NCI-H226 (cell line): ENCODE measurements at places on chromosomes 11 and 22.
A peak's percentile ranks its signal among the peaks of the same experiment; 100 is the strongest.

DNA sequence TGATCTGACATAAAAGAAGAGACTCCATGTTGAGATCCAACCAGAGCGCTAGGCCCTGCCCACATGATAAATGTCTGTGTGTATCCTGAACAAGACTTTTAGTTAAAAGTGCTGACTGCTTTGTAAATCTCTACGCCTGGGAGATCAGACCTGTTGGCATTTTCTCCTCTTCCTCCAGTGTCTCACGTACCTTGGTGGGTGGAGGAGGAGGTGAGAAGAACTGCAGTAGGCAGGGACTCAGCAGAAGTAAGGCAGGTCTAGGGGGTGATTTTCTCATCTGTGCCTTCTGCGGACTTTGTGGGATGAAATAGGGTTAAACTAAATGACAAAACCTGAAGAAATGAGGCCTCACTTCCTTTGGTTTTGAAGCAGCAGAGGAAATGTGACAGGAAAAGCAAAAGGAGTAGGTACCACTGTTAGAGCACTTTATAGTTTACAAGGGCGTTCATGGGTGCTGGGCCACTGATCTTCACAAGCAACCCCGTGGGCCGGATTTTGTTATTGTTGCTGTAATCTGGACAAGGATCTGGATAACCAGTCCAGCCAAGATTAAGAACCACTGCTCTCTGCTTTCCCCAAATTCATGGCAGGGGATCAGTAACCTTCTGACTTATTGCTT is 36.7 kb upstream of the PLET1 start:
- no peak for DNase-seq

DNA sequence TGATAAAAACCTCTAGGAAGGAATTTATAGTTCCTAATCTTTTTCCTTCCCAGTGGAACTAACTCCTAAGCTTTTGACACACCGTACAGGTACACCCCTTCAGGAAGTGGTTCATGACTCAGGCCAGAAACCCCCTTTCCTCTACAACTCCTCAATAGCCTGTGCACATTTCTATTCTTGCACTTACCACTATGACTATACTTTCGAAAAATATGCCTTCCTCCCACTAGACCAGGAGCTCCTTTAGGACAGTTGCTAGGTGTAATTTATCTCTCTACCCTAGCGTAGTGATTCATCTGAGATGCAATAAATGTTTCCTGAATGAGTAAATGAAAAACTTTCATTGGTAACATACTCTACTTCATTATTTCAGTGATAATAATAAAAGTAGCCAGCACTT is 14.5 kb downstream of the MAP6 start:
- peak; percentile 98 for DNase-seq

- DNase-seq = no peak
Observed at GRCh38 chr11:2294926-2295290, 6.8 kb downstream of the C11orf21 start.

DNA sequence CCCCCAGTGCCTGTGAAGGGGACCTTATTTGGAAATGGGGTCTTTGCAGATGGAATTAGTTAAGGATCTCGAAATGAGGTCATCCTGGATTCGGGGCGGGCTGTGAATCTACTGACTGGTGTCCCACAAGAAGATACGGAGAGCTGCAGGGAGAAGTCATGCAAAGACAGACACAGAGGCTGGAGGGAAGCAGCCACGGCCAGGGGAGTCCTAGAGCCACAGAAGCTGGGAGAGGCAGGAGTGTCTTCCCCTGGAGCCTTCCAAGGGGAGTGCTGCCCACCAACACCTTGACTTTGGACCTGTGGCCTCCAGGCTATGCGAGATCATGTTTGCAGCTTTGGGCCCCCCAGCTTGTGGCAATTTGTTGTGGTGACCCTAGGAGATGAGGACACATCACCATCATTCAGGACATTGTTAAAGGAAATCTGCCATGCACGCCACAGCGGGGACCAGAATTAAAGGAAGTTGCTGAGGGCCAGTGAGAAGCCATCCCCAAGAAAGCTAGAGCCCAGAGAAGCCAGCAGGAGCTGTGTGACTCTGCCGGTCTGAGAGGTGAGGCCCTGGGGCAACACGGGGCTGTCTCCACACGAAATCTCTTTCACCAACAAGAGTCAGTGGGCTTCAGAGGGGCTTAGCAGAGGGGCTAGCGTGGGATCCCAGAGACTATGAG is 434.7 kb downstream of the BRD1 start:
- DNase-seq = no peak

DNA sequence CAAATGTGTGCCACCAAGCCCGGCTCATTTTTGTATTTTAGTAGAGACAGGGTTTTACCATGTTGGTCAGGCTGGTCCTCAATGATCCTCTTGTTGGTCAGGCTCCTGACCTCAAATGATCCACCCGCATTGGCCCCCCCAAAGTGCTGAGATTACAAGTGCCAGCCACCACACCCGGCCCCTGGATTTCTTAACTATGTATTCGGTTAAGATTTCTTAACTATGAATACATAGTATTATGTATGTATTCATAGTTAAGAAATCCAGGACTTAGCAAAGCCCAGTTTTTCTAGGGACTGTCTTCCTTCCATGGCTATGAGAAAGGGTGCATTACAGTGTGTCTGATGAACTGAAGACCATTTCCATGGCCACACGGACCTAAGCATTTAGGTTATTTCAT is 1.7 kb downstream of the C11orf91 start:
- DNase-seq = no peak

- no peak for DNase-seq
Observed at GRCh38 chr22:33844273-33844672, 76.0 kb downstream of the LARGE1 start.

DNA sequence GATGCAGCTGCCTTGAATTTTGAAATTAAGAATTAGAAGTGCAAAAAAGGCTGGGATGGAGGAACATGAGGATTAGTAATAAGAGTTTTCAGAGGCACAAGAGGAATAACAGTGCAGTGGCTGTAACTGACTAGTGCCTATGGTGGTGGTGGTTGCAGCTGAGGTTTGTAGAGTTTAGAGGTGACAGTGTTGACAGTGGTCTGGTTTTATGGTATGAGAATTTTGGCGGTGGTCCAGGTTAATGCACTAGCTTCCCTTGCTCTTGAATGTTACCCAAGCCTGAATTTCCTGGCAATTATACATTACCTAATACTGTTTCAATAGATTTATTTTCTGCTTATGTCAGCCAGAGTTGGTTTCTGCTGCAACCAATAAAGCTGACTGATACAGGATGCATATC is 112.8 kb upstream of the C11orf87 start:
- DNase-seq = no peak

GRCh38 chr11:63868399-63869064 is 29.6 kb downstream of the MARK2 start:
- DNase-seq = no peak

- no peak for DNase-seq
Observed at GRCh38 chr22:27491888-27492287, 309.7 kb downstream of the MN1 start.

DNA sequence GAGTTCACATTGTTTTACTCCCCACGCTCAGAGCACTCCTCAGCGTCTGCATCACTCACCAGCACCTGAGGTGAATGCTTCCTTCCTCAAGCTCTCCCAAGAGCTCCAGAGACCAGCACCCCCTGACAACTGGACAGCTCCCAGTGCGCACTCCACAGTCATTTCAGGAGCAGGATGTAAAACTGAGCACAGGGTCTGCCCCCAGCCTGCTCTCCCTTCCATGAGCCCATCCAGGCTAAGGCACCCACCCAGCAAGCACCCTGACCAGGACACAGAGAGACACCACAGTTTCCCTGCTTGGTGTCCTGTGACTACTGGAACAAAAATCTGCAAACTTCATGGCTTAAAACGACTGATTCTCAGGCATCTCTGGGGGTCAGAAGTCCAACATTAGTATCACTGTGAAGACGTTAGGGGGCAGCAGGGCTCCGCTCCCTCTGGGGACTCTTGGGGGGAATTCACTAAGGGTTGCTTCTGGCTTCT is 3.3 kb downstream of the SCGB1D2 start:
- DNase-seq = no peak

DNA sequence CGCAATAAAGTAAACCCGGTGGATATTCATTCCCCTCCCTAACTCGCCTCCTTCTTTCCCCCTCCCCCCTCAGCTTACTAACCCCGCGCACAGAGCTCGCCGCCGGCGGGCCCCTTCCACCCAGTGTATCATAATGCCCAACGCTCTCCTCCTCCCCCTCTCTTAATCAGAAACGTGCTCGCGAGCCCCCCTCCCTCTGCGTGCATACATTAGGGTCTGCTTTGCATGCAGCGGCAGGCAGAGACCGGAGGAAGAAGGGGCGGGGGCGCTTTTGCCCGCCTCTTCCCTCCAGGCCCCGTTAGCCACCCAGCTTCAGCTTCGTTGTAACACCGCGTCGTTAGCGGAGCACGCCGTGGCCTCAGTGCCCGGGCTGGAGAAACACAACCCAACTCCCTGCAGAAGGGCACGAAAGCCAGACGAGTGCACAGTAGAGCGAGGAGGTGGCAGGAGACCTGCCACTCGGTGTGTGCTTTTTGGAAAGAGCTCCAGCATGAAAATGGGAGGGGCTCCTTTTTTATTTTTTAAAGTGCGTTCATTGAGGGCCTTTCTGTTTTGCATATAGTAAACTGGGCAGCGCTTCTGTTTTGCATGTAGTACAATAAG is 901 bp upstream of the KMT2A start:
- DNase-seq = peak; percentile 24

DNA sequence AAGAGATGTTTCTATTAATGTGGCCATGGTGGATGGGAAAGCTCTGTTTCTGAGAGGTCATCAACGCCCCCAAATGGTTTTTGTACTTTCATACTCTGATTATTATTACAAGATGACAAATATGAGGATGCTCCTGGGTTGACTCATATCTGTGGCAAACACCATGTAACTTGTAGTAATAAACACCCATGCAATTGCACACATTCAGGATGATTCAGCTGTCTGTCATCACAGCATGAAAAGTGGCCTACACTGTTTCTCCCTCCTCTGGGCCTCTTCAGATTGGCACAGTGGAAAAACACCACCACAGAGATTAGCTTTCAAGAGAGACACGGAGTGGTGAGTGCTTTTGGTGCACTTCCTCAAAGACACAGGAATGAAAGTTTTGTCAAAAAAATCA is 85.4 kb downstream of the MTNR1B start:
- DNase-seq = peak; percentile 93

GRCh38 chr22:45285263-45286058 is 712 bp downstream of the UPK3A start:
- DNase-seq = no peak

DNA sequence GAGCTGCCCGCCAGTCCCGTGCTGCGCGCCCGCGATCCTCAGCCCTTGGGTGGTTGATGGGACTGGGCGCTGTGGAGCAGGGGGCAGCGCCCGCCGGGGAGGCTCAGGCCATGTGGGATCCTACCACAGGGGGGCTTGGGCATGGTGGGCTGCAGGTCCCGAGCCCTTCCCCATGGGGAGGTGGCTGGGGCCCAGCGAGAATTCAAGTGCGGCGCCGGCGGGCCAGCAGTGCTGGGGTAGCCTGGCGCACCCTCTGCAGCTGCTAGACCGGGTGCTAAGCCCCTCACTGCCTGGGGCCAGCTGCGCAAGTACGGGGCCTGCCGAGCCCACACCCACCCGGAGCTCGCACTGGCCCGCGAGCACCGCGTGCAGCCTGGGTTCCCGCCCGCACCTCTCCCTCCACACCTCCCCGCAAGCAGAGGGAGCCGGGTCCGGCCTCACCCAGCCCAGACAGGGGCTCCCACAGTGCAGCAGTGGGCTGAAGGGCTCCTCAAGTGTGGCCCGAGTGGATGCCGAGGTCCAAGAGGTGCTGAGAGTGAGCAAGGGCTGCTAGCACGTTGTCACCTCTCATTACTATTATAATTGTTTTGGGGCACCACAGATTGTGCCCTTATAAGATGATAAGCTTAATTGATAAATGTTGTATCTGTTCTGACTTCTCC is 333.2 kb downstream of the CASP12 start:
- no peak for DNase-seq

DNA sequence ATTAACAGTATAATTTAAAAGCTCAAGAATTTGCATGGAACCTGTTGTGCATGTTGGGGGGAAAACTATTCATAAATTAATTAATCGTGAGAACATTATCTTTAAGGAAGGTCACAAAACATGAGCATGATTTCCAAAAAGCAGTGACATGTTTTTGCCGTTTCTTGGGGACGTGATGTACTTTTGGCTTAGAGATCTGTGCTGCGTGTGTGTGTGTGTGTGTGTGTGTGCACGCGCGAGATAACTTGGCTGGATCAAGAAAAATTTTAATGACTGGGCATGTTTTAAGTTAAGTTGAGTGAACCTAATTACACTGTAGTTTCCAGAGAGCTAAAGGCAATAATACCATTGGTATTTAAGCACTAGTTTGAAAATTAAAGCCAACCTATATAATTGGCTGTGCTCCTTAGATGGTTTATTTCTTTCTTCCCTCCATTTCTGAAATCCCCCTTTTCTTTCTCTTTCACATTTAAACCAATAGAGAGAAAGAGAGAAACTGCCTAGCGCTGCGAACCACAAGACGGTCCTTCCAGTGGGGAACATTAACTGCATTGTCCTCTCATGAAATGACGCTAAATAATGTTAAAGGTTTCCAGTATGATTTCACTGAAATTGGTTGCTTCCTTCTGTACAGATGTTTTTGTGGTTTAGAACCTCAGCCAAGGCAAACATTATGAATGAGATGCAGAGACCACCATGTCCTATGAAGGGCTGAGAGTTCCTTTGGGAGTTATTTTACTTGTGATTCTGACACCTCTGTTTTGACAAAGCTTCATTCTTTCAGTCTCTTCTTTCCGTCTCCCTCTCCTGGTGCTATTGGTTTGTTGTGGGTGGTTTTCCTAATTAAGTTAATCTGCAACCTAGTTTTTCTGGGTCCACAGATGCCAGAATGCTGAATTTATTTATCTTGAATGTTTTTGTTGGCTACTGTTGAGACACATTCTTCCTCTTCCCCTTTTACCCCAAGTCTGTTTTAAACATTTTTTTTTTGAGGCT is 51.7 kb downstream of the ZBTB16 start:
- DNase-seq = no peak
